NCI-H1436 treated with DMSO at 0.1 percent for 48 hours (cell line): ENCODE measurements at places on chromosomes 6 and 20.

GRCh38 chr6:52634211-52634610, 36.7 kb upstream of the TMEM14A start:
- DNase-seq, result no peak

DNA sequence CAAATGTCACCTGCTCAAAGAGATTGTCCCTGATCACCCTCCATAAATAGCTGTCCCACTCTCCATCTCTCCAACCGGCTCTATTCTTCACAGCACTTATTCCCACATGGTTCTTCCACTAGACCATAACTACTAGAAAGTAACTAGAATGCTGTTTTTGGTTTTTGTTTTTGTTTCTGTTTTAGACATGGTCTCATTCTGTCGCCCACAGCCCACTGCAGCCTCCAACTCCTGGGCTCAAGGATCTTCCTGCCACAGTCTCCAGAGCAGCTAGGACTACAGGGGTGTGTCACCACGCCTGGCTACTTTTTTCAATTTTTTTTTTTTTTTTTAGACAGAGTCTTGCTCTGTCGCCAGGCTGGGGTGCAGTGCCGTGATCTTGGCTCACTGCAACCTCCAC, 12.2 kb downstream of the MMP24 start:
- DNase-seq, result no peak

DNA sequence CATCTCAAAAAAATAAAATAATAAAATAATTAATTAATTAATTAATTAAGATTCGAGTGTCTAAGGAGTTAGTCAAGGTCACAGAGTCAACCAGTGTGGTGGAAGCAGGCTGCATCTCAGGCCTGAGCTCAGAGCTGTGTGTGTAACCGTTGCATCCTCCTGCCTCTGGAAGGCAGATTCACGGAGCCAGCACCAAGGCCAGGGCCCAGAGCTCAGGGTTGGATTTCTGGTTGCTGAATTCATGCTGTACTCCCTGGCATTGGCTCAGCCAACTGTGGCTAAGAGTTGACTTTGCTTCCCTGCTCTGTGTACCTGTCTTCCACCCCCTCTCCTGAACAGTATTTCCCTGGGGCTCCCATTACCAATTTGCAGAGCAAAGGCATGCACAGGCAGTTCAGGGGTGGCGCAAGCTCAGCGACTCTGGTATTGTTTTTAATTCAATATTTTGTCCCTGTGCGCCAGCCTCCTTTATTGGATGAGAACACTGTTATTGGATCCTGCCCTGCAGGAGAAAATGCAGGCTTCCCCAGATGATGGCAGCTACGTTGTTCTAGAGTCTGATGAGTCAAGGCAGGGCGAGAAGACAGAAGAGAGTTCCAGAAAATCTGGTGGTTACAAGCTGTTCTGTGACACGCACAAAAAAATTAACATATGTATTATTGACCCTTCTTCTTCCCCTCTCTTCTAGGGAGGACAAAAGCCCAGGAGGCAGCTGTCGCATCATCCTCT, 12.3 kb upstream of the CTNNBL1 start:
- no peak for DNase-seq

GRCh38 chr6:82088978-82089771, 158.4 kb downstream of the IBTK start:
- DNase-seq, result no peak

DNA sequence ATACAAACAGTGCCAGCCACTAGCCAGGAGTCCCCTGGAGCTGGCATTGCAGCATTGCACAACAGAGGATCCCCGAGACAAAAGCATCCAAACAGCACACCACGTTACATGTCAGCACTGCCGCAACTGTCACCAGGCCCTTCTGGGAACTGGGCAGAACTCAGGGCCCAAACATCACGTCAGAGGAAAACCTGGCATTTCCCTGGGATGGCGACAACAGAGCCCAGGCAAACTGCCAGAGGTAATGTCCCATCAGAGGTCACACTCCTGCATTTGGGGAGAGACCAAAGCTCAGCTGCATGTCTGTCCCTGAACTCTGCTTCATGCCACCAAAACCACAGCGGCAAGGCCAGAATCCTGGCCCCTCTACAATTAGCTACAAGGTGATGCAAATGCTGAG, 36.3 kb downstream of the PPP1R3G start:
- DNase-seq, result no peak

- DNase-seq, result no peak
Observed at GRCh38 chr20:51486197-51487005, 56.1 kb downstream of the NFATC2 start.

GRCh38 chr20:32456869-32457478, 98.8 kb downstream of the ASXL1 start:
- no peak for DNase-seq

DNA sequence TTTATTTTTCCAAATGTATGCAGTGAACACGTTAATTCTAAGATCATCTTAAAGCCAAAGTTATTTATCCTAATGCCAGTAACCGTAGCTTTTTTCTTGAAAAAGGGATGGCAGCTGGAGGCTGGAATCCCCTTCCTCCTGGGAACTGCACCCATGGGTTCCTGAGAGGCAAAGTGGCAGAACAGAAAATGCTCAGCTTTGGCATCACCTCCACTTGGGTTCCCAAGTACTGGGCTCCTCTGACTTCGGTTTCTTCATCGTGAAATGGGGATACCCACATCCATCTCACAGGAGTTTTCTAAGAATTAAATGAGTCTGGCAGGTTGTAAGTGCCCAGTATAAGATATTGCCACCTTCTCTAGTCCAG, 6.2 kb upstream of the DDX43 start:
- DNase-seq, result no peak

DNA sequence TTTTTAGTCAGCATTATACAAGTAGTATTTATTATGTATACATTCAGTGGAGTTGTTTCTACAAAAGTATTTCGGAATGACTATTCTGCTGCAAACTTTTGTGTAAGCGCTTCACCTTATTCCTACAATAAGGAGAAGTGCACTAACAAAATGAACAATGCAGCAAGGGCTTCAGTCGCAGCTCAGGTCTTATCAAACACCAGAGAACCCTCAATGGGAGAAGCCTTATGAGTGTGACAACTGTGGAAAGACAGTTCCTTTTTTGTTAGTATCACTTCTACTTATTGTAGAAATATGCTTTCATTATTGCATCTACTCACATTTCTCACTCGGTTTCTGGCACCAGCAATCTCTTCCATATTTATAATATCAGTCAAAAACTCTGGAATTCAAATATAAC, 18.8 kb downstream of the ZKSCAN3 start:
- no peak for DNase-seq

DNA sequence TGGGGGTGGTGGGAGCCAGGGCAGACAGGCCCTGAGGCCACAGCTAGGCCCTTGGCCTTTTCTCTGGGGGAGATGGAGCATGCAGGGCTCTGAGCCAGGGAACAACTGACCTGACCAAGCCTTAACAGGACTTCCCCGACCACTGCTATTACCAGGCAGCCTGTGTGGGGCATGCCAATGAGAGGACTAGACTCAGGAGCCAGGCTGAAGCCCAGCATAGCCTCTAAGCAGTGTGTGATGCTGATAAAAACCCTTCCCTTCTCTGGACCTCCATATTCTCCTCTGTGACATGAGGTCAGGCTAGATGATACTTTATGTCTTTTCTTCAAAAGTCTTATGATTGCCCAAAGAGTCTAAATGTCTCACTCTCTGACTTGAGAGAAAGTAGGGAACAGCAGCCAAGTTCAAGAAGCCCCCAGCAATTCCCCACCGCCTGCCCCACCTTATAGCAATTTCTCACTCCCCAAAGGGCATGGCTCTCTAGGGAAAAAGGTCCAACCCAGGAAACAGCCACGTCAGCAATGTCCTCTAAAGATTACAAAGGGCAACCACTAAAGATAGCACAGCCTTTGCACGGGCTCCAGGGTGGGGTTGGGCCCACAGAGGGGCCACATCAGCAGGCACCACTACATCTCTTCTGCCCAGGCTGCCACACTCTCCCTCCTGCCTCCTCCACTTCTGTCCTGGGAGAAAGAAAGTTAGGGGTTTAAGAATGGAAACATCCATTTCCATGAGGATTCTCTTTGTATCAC, 71.3 kb downstream of the TRERF1 start:
- no peak for DNase-seq

DNA sequence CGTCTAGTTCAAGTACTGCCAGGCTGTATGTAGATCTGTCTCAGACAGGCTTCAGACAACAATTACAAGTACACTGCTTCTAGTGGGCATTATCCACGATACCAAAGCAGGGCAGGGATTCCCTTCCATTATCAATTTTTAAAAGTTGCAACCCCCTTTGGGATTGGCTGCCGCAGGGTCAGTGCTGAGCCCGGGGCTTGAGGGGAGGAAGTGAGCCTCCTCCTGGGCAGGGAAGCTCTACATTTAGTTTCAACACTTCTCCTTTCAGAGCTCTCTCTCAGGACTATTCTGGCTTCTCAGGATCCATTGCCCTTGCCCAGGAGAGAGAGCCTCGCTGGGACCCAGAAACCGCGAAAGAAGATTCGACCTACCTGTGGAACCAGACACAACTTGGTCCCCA, 1.5 kb downstream of the HTR1B start:
- DNase-seq, result no peak

GRCh38 chr6:56021943-56022342, 146.6 kb upstream of the BMP5 start:
- no peak for DNase-seq

DNA sequence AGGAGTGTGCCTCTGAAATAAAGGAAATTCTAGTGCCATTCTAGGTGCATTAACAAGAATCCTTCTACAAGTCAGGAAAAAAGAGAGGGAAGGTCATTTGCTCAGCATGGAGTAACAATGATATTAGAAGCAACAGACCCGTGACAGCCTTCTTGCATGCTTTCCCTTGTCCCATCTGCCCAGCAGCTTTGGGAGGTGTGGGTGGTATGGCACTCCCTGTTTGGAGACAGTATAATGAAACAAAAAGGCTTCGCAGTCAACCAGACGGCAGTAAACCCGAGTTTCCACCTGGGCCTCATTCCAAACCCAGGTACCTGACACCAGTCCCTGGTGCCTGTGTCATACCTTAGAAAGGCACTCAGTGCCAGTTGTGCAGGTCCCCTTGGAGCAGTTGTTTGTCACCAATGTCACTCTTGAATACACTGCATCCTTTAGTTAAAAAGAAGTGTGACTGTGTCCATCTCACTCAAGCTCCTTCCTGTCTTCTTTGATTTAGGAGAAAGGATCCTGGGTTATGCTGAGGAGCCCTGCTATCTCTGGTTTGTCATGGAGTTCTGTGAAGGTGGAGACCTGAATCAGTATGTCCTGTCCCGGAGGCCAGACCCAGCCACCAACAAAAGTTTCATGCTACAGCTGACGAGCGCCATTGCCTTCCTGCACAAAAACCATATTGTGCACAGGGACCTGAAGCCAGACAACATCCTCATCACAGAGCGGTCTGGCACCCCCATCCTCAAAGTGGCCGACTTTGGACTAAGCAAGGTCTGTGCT, 14.7 kb downstream of the STK35 start:
- no peak for DNase-seq

DNA sequence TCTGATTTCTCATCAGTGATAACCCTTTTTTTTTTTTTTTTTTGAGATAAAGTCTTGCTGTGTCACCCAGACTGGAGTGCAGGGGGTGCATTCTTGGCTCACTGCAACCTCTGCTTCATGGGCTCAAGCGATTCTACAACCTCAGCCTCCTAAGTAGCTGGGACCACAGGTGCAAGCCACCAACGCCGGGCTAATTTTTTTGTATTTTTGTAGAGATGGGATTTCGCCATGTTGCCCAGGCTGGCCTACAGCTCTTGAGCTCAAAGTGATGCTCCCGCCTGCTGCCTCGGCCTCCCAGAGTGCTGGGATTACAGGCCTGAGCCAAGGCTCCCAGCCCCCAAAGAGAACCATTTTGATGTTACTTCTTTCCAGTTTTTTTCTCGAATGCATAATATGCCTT, 2.2 kb downstream of the FABP7 start:
- DNase-seq, result no peak

DNA sequence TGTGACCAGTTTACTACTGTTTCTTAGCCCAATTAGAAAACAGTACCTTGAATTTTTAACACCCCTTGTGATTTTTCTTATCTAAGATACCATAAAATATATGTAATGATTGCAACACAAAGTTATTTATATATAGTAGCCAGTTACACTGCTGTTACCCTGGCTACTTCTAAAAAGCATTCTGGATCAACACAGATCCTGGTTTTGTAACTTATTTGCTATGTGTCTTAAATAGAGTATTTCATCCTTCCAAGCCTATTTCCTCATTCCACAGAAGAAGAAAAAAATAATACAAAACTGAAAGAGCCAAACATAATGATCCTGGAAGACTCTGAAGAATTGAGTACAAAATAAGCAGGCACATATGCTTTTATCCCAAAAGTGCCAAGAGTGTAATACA, 19.0 kb upstream of the GSTA4 start:
- DNase-seq, result no peak

GRCh38 chr6:85865420-85866369, 223.0 kb upstream of the SYNCRIP start:
- no peak for DNase-seq

- no peak for DNase-seq
Observed at GRCh38 chr6:136173519-136174507, 76.3 kb downstream of the MTFR2 start.

GRCh38 chr6:157667211-157668008, 155.6 kb upstream of the SNX9 start:
- DNase-seq, result no peak

- DNase-seq, result peak; percentile 44
Observed at GRCh38 chr6:37723016-37723415, 25.3 kb upstream of the MDGA1 start.

DNA sequence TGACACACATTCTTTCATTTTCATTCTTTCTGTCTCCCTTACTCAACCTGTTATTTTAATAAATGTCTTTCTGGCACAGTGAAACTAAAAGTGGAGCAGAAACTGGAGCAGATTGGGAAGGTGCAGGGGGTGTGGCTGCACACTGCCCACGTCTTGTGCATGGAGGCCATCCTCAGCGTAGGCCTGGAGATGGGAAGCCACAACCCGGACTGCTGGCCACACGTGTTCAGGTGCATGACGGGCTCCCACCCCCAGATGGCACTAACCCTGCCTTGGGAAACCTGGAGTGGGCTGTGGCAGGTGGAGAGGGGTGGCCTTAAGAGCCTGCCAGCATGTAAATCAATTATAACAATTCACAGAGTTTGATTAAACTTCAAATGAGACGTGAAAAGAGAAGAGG, 71.4 kb upstream of the PBOV1 start:
- no peak for DNase-seq
